ENCODE measurements at places on chromosomes 5 and 9.

GRCh38 chr9:109742776-109743348 lies 37.1 kb upstream of the PALM2AKAP2 start:
- DNase-seq, result no peak

- no peak for DNase-seq
Measured at GRCh38 chr9:97900103-97900737, 22.1 kb downstream of the TRMO start.

DNA sequence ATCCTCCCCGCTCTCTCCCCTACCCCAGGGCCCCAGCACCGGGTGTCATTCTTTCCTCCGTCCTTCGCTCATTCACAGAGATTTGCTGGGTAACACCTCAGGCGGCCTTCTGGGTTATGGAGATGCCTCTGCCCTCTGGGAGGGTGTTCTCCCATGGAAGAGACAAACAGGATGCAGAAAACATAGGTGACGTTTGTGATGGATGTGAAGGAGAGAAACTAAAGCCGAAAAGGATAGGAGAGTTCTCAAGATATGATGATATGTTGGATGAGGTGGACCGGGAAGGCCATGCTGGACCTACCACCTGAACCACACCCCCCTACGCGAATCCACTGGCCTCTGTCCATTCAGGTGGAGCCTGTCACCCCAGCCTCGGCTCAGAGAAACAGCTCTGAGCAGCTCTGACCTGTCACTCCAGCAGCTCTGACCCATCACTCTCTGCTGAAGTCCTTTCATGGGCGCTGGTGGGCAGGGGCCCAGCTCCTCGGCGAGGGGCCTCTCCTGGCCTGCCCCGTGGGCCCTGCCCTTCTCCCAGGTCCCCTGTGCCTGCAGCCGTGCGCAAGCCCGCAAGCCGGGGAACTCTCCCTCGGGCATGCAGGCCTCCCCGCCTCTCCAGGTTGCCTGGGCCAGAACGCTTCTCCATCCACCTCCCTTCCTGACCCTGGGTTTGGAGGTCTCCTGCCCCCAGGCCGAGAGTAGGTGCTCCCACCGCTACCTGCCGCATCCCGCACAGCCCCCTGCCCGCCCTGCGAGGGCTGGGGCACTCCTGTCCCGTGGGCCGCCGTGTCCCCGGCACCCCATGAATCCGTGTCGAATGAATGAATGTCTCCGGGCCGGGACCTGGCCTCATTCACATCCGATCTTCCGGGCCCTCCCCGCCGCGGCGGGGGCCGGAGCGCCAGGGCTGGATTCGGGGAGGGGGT lies 717 bp upstream of the NCS1 start:
- no peak for DNase-seq

DNA sequence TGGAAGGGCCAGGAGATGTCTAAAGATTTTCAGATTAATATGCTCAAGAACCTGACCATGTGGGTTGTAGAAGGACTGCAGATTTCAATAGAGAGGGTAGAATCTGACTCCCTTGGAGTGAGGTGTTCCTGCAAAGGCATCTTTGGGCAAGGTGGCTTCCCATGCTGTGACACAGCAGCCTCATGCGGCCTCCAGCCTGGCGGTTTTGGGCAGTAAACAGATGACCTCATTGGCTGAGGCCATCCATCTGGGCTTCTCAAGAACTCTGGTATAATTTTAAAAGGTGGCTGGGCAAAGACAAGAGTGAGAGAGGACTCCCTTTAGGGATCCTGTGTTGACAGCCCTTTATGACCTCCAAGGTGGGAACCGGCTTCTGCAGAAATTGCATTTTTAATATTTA lies 90.3 kb upstream of the ERCC6L2 start:
- no peak for DNase-seq

DNA sequence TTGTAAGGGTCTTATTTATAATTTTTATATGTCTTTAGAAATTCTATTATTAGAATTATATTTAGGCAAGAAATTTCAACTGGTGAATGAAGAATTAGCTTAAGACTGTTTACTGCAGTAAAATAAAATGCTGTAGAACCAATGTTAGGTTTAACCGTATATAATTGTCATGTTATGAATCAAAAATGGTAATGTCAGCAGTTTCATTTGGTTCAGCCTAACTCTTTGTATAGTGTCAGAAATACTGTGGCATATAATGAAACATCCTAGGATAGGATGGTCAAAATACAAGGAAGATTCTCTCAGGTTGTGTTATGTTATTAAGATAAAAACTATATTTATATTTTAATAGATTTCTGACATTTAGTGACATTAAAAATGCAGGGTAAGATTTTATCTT lies 64.4 kb upstream of the EIF4EBP3 start:
- no peak for DNase-seq

GRCh38 chr9:97386265-97386633 lies 25.6 kb upstream of the TDRD7 start:
- DNase-seq, result no peak

GRCh38 chr5:8826508-8826907 lies 719.4 kb downstream of the SEMA5A start:
- DNase-seq, result no peak

DNA sequence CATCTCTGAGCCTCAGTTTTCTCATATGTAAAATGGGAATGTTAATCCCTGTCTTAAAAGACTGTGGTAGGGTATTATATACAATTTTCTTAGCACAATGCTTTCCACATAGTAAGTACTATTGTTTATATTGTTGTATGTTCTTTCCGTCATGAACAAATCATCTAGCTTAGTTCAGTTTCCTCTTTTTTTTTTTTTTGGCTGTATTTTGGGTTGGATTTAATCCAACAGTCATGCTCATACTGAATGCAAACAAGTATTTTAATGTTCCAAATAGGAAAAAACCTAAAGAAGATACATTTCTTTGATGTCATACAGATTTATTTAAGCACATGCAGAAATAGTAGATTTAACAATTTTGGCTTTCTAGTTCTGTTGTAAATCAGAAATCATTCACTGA lies 95.1 kb downstream of the RNF180 start:
- DNase-seq, result no peak

- no peak for DNase-seq
Measured at GRCh38 chr9:9752722-9753121, 860.1 kb downstream of the PTPRD start.

- DNase-seq, result no peak
Measured at GRCh38 chr9:68978066-68978465, 35.8 kb downstream of the PRKACG start.

DNA sequence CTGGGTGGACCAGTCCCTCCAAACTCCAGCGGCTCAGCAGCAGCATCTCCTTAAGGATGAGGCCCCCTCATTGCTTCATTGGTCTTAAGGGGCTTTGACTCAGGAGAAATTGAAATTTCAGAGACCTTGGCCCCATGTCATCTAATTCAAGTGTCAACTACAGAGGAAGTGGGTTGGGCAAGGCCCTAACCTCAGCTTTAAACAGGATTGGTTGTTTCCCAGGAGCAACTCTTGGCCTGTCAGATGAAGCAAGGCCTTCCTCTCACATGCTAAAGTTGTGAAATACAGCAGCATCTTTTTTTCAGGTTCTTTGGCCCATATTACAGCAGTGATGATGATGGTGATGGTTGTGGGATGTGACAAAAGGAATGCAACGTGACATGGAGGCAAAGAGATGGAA lies 348.3 kb downstream of the ICE1 start:
- no peak for DNase-seq

DNA sequence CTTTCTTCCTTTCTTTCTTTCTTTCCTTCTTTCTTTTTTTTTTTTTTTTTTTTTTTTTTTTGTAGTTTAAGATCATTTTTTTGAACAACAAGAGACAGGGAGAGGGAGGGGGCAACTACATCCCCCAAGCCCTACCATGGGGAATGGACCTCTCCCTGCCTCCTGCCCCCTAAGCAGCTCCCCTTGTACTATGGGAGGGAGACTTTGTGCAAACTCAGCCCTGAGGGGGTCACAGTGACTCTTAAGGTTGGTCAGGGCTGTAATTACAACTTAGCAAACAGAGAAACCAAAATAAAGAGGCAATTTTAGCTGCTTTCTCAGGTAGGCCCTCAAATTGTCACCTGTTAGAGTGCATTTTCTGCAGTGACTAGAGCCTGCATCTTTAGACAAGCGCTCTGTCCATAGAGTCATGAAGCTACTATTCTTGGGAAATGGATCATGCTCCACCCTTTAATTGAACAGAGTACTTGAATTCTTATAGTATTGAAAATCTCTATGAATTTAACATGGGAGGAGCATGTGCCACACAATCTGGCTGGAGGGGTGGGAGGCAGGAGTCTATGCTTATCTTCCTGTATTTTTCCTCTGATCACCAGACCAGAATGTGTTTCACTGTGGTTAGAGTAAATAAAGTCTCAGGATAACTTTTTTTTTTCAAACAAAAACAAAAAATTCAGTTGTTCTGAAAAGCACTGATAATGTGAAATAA lies 24.3 kb upstream of the PIK3R1 start:
- no peak for DNase-seq

DNA sequence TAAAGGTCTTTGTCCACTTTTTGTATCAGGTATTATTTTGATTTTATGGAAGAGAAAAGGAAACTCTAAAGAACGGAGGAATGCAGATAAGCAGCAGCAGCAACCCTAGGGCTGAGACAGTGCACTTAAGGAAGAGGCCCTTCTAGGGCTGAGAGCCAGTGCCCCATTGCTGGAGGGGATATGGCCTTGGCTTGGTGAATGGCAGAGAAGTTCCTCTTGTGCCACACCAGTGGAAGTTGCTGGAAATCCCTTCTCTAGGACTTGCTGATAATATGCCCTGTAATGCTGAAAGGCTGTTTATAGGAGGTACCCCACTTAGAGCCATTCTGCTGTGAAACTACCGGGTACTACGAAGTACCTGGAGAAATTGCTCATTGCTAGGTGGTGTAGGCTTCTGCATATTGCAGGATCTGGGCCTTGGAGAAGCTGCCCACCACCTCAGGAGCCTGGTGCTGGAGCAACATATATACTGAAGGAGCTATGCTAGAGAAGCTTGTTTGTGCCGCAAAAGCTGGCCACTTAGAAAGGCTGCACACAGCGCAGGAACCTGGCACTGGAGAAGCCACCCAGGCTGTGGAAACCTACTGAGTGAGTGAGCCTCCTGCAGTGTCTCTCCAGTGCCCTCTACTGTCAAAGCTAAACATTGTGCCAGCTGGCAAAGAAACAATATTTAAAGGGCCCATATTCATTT lies 9.6 kb upstream of the UBTD2 start:
- no peak for DNase-seq

- no peak for DNase-seq
Measured at GRCh38 chr9:137295849-137296669, 6.0 kb downstream of the NRARP start.

DNA sequence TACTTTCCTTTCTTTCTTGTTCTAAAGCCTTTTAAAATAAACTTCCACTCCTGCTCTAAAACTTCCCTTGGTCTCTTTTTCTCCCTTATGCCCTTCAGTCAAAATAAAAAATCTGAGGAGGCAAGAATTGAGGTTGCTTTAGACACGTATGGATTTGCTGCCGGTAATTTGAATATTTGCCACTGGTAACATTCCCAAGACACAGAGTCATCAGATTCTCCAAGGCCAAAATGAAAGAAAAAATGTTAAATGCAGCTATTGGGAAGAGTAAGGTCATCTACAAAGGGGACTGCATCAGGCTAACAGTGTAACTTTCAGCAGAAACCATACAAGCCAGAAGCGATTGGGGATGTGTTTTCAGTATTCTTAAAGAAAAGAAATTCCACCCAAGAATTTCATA lies 311.1 kb downstream of the CDH18 start:
- DNase-seq, result no peak

GRCh38 chr5:31887556-31887955 lies 248.6 kb downstream of the PDZD2 start:
- no peak for DNase-seq

DNA sequence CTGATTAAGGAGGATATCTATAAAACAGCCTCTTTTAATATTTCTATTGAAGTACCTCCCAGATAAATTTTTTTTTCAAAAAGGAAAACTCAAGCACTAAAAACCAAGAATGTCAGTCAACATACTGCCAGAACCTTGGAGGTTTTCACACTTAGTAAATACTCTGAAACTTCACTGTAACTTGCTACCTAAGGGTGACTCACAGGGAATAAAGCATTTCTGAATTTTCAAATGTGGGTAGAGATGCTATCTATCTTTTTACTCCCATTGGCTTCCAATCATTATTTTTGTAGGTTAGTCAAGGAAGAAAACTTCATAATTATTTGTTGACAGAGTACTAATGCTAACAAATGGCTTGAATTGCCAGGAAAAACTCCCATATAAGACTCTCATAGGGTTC lies 46.1 kb downstream of the SLC25A46 start:
- DNase-seq, result no peak

DNA sequence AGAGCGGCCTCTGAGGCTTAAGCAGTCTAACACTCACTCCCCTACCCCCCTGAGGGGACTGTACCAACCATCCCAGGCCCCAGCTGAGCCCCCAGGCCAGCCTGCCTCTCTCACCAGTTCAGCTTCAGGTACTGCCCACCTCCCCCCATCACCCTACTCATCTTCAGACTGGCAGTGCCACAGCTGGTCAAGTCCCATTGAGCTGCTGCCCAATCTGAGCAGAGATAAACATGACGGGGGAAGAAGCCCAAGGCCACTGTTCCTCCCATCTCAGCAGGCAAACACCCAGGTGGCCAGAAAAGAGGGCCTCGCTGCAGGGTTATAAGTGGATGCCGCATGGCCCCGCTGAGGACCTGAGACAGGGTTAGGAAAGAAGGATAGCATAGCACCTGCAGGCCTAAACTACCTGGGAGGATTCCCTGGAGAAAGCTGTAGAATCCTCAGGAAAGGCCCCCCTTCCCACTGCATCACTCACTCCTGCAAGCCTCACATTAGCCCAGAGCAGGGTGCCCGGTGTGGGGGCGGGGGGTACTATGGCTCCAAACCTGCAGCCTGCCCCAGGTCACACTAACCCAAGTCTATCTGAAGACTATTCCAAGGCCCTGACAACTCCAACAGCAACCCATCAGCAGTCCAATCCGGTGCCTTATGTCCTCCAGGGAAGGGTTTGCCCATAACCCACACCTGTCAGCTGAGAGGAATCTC lies 3.6 kb downstream of the B4GALT1 start:
- no peak for DNase-seq

DNA sequence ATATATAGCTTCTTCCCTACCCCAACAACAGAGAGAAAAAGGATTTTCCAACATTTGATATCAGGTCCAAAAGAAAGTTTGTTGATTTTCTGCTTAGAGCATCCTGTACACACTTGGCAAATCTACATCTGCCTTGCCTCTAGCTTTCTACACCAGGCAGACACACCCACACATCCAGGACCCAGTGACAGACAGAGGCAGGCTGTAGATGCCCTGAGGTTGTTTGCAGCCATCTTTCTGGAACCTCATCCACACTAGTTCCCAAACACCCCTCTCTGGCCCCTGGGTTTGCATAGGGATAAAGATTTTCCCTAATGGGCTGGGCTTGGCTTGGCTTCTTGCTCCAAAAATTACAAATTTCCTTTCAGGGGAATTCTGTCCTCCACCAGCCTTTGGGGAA lies 138.2 kb upstream of the FST start:
- no peak for DNase-seq

- DNase-seq, result no peak
Measured at GRCh38 chr9:95477441-95477840, 39.3 kb downstream of the PTCH1 start.

GRCh38 chr5:132962429-132963021 lies 909 bp downstream of the AFF4 start:
- DNase-seq, result no peak

Data from NCI-H1417 treated with DMSO at 0.1 percent for 48 hours (cell line).